Heart left ventricle (tissue), 16 donors: ENCODE measurements at places on chromosomes 1 and 21. TPM values are rescaled to one million over a fixed set of nuclear protein-coding genes. Genes with fewer than 3 reads are reported as not detected.
A peak's percentile ranks its signal among the peaks of the same experiment; 100 is the strongest.

Gene GRIK3
- 0.14 TPM for total RNA-seq

Gene NUDT17
- total RNA-seq: 5.1 TPM

Gene PLPPR4
- 1.0 TPM for total RNA-seq

Gene MYBPH
- total RNA-seq: not detected

Gene ZNF593OS
- total RNA-seq: not detected

Gene BTBD8
- 5.6 TPM for total RNA-seq

Gene ENSA
- total RNA-seq: 118 TPM

GRCh38 chr21:43740497-43741156 is 21.7 kb downstream of the PDXK start:
- H3K4me3 ChIP-seq: no peak overlapping the region
- H3K27ac ChIP-seq: no peak overlapping the region
- peaks cover 33% of the 10 kb centered on the region for H3K36me3 ChIP-seq
- no peak for DNase-seq
- no peaks in the 10 kb centered on the region for H3K4me1 ChIP-seq
- no peaks in the 10 kb centered on the region for H3K27me3 ChIP-seq

GRCh38 chr1:87148661-87149060 is 180.0 kb upstream of the LMO4 start:
- H3K4me1 ChIP-seq: peaks cover 15% of the 10 kb centered on the region
- DNase-seq: no peak
- H3K4me3 ChIP-seq: no peak overlapping the region
- peak overlapping the region; percentile 45 for H3K27ac ChIP-seq
- no peaks in the 10 kb centered on the region for H3K36me3 ChIP-seq

DNA sequence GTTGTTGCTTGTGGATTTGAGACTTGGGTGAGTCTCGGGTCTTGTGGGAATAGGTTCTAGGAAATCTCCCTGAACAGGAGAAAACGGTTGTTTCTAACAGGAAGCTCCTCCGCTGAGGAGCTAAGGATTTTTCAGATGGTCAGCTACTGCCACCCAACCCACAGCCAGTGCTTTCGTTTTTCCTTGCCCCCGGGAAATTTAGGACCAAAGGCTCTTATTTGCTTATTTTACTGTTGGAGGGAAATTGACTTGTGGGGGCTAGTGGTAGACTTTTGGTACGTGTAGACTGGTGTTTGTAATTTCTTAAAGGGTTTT is 792 bp downstream of the SNX7 start:
- no peak for DNase-seq
- H3K36me3 ChIP-seq: no peaks in the 10 kb centered on the region
- H3K4me3 ChIP-seq: peak overlapping the region; percentile 75
- H3K27ac ChIP-seq: peak overlapping the region; percentile 85
- H3K4me1 ChIP-seq: no peaks in the 10 kb centered on the region

GRCh38 chr1:69313118-69313517 is 254.6 kb upstream of the LRRC7 start:
- H3K4me1 ChIP-seq: no peaks in the 10 kb centered on the region
- DNase-seq: no peak
- no peaks in the 10 kb centered on the region for H3K27me3 ChIP-seq
- H3K4me3 ChIP-seq: no peak overlapping the region
- H3K27ac ChIP-seq: no peak overlapping the region

DNA sequence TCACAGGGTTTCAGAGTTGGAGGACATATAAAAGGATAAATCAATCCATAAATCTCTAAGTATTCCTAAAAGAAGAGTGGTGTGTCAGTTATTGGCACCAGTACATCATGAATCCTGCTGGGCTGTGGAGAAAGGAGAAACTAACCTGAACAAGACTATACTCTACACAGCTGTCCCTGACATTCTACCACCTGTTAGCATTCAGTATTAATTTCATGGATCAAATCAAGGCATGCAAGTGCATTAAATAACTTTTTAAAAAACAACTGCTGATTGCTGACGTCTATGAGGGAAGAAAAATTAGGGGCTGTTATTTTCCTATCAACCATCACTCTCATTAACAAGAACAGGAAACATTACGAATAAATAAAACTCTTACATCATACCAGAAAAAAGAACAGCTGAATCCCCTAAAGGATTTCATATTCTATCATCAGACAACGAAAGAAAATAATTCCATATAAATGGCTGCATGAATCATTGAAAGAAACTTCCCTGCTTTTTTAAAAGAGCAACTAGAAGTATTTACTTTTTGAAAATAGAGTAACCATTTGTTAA is 121.7 kb downstream of the ATF6 start:
- no peak overlapping the region for H3K27ac ChIP-seq
- no peaks in the 10 kb centered on the region for H3K27me3 ChIP-seq
- no peak for DNase-seq
- H3K4me3 ChIP-seq: no peak overlapping the region
- H3K36me3 ChIP-seq: peaks cover 34% of the 10 kb centered on the region

- H3K36me3 ChIP-seq: no peaks in the 10 kb centered on the region
- H3K27me3 ChIP-seq: no peaks in the 10 kb centered on the region
- DNase-seq: no peak
- H3K4me3 ChIP-seq: no peak overlapping the region
- H3K4me1 ChIP-seq: no peaks in the 10 kb centered on the region
- no peak overlapping the region for H3K27ac ChIP-seq
Observed at GRCh38 chr1:160415696-160416290, 15.4 kb downstream of the VANGL2 start.

DNA sequence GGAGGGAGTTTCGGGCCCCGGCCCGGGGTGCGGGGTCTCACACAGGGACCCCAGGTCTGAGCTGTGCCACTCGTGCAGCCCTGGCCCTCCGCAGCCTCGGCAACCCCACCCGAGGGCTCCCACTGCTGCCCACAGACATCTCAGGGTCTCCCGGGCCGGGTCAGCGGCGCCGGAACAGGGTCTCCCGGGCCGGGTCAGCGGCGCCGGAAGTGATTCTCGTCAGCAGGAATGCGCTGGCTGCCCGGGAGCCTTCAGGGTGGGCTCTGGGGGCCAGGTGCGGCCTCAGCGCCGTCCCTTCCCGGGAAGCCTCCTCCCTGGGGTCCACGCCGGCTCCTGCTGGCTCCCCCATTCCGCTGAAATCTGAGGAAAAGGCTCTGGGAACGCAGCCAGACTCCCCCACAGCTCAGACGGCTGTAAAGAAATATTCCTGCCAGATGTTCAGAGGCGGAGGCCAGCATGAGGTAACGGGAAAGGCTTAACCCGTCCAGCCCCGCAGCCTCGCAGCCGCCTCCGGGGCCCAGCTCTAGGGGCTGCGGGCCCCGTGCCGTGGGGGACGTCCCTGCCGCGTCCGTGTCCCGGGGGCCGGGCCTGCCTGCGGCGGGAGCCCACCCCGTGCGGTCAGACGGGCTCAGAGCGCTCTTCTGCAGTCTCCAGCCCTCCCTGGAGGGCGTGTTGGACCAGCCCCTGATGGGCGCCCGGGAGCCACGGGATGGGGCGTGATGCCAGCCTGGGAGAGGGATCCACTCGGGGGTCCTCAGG is 8.7 kb upstream of the COL6A1 start:
- H3K4me1 ChIP-seq: peaks cover 66% of the 10 kb centered on the region
- no peaks in the 10 kb centered on the region for H3K36me3 ChIP-seq
- H3K4me3 ChIP-seq: peak overlapping the region; percentile 62
- DNase-seq: peak; percentile 87
- H3K27ac ChIP-seq: peak overlapping the region; percentile 99

DNA sequence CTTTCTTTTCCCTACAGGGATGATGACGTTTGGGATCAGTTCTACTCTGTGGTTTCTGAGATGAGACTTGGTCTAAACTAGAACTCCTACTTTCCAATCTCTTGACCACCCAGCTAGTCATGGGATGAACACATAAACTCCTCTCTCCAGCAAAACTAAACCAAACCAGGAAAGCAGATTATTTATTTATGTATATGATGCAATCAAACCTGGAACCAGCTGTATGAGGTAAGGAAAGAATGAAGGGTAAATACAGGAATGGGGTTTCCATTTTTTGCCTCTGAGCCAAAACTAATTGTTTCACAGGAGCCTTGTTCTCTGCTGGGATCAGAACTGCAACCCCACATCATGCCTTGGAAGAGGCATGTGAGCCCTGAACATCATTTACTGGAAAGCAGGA is 3.3 kb upstream of the AGT start:
- no peaks in the 10 kb centered on the region for H3K36me3 ChIP-seq
- H3K27ac ChIP-seq: no peak overlapping the region
- H3K4me1 ChIP-seq: peaks cover 14% of the 10 kb centered on the region
- no peaks in the 10 kb centered on the region for H3K27me3 ChIP-seq

DNA sequence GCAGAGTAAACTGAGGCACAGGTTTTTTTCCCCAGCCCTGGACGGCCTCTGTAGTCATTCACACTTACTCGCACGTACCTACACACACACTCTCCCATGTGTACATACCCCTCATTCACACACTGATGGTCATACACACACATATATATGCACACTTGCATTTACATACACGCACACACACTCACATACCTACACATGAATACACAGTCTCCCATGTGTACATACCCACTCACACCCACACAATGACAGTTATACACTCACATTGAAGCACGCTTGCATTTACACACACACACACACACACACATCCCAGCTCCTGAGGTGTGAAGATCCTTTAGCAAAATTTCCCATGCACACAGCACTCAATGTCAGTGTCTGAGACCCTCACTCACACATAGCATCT is 766 bp upstream of the FAM131C start:
- H3K4me1 ChIP-seq: peaks cover 43% of the 10 kb centered on the region
- H3K36me3 ChIP-seq: no peaks in the 10 kb centered on the region
- no peak for DNase-seq
- H3K4me3 ChIP-seq: no peak overlapping the region
- no peak overlapping the region for H3K27ac ChIP-seq
- peaks cover 9% of the 10 kb centered on the region for H3K27me3 ChIP-seq

- H3K36me3 ChIP-seq: peaks cover 22% of the 10 kb centered on the region
- H3K27ac ChIP-seq: no peak overlapping the region
- H3K27me3 ChIP-seq: no peaks in the 10 kb centered on the region
- no peak overlapping the region for H3K4me3 ChIP-seq
- DNase-seq: no peak
Observed at GRCh38 chr1:37861151-37861550, 1.8 kb upstream of the MTF1 start.

DNA sequence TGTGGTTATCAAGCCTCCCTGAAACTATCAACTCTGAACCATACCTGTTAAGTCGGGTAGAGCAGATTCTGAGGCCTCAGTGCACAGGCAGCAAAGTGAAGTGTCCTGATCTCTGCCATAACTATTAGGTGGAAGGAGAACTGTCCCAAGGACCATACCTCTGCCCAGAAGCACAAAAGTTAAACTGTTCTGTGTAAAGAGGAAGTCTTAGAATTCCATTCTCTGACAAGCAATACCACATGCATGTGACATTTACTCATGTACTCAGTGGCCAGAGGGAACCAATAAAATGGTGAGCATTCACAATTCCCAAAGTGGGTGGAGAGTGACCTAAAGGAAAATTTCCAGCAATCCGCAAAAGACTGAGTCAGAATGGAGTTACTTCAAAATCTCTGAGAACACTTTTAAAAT is 61.0 kb downstream of the TOR3A start:
- peaks cover 8% of the 10 kb centered on the region for H3K4me1 ChIP-seq
- no peak overlapping the region for H3K4me3 ChIP-seq
- H3K27me3 ChIP-seq: no peaks in the 10 kb centered on the region
- DNase-seq: no peak
- no peaks in the 10 kb centered on the region for H3K36me3 ChIP-seq
- H3K27ac ChIP-seq: no peak overlapping the region

- H3K27me3 ChIP-seq: peaks cover 5% of the 10 kb centered on the region
- no peak overlapping the region for H3K4me3 ChIP-seq
- H3K36me3 ChIP-seq: no peaks in the 10 kb centered on the region
- DNase-seq: no peak
Observed at GRCh38 chr1:29786195-29786594, 549.9 kb downstream of the PTPRU start.

DNA sequence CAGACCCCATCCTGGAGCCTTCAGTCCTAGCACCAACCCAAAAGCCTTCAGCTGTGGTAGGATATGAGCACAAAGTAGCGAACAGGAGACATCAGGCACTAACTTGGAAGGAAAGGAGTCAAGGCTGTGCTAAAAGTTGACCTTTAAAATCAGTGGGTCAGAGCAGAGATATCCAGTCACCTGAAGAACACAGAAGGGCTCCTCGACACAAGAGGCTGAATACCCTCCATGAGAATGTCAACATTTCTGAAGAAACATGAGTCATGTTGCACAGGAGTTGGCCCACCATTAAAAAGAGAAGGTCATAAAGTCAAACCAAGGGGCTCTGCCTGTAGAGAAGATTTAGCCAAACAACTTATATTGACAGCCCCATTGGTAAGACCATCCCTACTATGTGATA is 172.5 kb downstream of the PLPP3 start:
- H3K27me3 ChIP-seq: no peaks in the 10 kb centered on the region
- DNase-seq: no peak
- H3K27ac ChIP-seq: no peak overlapping the region

DNA sequence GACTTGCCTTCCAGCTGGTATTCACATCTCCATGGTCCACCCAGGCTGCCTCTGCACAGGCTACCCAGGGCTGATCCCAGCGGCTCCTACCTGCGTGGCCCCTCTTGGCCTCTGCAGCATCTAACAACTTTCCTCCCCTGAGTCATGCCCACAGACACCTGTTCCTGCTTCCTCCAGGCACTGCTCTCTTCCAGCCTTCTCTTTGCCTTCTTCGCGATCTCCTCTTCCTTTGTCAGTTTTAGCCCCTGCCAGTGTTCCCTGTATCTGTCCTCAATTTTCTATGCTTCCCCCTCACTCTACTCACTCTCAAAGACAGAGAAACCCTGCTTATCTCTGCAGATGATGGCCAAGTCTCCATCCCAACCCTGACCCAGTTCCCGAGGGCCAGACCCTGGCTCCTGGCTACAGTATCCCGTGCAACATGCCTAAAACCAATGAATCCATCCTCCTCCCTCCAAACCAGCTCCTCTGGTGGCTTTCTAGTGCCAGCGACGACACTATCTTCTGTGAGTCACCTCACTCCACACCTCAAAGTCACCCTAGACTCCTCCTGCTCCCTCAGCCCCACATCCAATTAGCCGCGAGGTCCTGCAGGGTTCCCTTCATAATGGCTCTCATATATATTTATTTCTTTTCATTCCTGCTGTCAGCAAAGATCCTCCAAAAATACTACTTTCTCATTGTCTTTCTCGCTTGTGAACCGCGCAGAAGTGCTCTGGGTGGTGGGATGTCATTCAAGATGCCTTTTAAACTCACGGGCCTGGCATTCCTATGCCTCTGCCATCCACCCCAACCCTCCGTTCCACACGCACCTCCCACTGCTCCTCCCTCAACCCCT is 259.2 kb downstream of the TOMM20 start:
- no peak overlapping the region for H3K4me3 ChIP-seq
- no peak for DNase-seq
- H3K27me3 ChIP-seq: no peaks in the 10 kb centered on the region

DNA sequence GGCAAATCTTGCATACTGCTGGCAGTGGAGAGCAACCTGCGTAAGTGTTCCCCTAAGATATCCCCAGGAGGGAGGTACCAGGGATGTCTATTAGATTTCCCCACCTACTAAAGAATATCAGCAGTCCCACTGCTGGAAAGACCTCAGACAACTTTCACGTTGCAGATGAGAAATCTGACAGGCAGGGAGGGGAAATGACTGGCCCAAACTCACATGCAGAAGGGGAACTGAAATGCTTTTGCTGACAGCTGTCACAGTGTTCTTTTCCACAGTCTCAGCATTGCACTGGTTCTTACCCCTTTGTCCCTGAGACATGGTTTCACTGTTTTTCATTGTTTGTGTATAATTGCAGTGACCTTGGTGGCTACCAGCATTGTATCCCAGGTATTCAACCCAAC is 84.8 kb upstream of the ATP1A1 start:
- no peaks in the 10 kb centered on the region for H3K4me1 ChIP-seq
- H3K27ac ChIP-seq: no peak overlapping the region
- no peak for DNase-seq
- H3K27me3 ChIP-seq: no peaks in the 10 kb centered on the region
- no peak overlapping the region for H3K4me3 ChIP-seq
